ENCODE measurements at places on chromosomes 13 and 19.

- no peak for DNase-seq
Observed at GRCh38 chr13:39870197-39870747, 214.8 kb downstream of the COG6 start.

DNA sequence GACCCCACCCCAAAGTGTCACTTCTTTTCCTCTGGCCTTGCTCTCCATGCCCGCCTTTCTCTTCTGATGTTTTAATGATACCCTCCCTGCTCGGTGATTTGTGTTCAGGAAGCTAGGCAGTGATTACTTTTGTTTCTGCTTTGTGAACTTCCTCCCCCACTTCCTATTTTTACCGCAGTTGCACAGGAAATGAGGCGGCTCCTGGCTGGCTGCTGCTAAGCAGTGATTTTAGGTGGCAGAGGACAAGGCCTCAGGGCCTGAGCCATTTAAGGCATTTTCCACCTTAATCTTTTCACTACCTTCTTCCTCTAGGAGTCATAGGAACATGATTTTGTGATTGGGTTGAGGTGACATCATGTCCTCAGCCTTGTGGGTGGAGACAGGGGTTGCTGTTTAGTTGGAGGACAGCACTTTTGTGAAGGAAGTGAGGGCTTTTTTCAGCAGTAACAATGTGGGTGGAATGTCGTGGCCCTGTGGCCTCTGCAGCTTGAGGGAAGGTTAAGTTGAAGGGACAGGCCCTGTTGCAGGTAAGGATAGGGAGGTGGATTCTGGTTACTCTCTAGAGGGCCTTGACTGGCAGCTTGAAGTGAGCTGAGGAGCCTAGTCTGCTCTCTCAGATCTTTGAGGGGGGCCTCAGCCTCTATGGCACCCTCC lies 15.7 kb downstream of the GARRE1 start:
- peak; percentile 88 for DNase-seq

GRCh38 chr19:40549007-40549708 lies 27.5 kb upstream of the SHKBP1 start:
- peak; percentile 75 for DNase-seq

DNA sequence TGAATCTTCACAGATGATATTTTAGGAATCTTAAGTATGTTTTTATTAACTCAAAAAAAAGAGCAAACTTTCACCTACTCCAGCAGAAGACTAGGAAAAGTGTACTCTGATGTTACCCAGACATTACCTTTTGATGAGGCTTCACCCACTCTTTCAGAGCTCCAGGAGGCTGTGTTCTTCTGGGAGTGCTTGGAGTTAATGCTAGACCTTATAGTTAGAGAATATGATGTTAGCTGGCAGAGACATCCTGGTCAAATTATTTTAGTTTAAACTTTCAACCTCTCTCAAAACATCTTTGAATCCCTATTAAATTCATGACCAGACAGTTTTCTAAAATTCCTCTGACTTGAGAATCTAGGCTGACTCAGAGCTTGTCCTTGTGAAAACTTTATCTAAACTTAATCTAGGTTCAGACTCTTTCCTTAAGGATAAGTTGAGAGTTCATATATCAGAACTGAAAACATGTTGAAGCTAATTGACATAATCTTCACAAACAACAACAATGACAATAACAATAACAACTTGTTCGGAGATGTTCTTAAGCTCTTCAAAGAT lies 82.8 kb downstream of the ITGBL1 start:
- no peak for DNase-seq

- DNase-seq = no peak
Observed at GRCh38 chr19:29478578-29479565, 46.9 kb upstream of the VSTM2B start.

DNA sequence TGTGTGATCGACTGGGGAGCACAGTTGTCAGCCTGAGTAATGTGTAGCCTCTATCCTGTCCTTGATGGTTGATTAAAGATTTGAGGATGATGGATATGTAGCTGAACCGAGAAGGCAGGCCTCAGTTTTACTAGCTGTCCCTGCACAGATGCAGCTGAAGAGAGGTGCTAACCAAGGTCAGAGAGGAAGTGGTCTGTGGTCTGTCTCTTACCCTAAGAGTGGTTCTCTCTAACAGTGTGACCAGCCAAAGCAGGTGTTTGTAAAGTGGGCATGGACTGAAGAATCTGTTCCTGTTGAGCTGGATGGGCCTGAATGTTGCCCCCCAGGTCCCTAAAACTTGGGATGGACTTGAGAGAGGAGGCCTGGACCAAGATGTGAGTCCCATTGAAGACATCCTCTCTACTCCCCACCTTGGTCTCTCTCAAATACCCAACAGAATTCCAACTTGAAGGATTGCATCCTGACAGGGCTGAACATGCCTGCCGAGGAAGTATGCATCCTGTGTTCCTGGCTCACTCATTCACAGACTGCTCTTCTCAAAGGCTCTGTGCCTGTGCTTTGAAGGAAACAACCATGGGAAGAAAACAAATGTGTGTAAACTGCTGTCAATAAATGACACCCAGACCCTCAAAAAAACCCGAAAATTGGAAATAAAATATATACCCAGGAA lies 223.8 kb downstream of the MAB21L1 start:
- no peak for DNase-seq

- DNase-seq = no peak
Observed at GRCh38 chr19:42099336-42099925, 23.5 kb downstream of the ZNF574 start.

DNA sequence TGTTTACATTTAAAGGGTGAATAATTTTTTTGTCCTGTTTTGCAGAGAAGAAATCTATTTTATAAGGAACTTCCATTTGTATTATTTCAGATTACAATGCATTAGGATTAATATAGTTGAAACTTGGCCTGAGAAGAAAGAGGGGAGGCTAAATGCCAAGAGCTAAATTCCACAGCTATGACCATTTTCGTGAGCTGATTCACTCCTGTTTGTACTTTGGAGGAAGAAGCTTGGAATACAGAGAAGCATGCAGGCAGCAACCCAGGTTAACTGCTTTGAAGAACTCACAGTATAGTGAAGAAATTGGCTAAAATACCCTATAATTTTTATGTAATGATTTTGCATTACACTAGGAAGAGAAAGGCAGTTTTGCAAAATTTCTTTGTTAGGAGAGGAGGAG lies 309.4 kb upstream of the KLF12 start:
- DNase-seq = no peak

DNA sequence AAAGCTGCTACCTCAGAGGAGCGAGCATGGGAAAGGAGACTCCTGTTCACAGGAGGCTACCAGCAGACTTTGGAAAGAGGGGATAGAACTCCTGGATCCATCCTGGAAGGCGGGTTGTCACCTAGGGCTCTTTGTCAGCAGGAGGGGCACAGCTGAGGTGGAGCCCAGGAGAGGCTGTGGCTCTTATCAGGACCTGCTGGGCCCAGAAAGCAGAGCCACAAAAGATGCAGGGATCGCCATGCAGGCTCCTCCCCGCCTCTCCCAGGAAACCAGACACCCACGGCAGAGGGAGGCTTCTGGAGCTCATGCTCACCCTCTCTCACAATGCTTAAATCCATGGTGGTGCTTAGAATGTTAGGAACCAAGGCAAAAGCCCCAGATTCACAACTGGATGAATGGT lies 994.2 kb downstream of the UQCRFS1 start:
- no peak for DNase-seq

- DNase-seq = no peak
Observed at GRCh38 chr13:74927823-74928222, 554.1 kb downstream of the TBC1D4 start.

- DNase-seq = no peak
Observed at GRCh38 chr19:4064149-4064495, 2.6 kb downstream of the ZBTB7A start.

- no peak for DNase-seq
Observed at GRCh38 chr19:311813-312261, 20.6 kb upstream of the PLPP2 start.

DNA sequence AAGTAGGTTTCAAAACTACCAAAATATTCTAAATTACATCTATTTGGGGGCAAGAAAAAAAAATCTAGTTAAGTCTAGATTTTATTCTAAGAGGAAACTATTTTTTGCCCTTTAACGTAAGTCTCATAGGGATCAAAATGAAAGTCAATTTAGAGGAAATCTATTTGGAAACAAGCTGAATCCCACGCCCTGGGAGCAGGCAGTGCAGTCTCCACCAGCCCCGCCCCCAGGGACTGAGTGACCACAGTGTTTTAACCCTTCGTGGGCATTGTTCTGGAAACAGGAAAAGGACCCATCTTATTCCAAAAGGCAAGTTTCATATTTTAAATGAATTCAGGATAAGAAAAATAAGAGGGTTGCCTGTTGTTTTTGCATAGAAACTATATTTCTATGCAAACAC lies 209.7 kb downstream of the SPRY2 start:
- no peak for DNase-seq

- peak; percentile 78 for DNase-seq
Observed at GRCh38 chr19:40610396-40611064, 9.4 kb downstream of the LTBP4 start.

DNA sequence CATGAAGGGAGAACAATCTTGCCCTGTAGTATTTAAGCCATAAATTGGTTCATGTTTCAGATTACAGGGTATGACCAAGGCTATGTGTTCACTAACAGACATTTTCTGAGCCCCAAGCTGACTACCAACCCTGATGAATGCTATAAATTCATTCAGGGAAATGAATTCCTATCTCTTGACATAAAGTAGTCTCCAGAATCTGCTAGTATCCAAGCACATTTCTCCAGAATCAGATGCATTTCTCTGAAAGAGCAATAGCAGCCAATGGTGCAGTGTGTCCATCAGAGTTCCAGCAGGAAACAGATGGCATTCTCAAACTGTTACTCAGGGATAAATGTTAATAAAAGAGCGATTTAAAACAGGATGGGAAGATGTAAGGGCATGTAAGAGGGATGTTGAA lies 226.4 kb downstream of the COG6 start:
- DNase-seq = no peak

DNA sequence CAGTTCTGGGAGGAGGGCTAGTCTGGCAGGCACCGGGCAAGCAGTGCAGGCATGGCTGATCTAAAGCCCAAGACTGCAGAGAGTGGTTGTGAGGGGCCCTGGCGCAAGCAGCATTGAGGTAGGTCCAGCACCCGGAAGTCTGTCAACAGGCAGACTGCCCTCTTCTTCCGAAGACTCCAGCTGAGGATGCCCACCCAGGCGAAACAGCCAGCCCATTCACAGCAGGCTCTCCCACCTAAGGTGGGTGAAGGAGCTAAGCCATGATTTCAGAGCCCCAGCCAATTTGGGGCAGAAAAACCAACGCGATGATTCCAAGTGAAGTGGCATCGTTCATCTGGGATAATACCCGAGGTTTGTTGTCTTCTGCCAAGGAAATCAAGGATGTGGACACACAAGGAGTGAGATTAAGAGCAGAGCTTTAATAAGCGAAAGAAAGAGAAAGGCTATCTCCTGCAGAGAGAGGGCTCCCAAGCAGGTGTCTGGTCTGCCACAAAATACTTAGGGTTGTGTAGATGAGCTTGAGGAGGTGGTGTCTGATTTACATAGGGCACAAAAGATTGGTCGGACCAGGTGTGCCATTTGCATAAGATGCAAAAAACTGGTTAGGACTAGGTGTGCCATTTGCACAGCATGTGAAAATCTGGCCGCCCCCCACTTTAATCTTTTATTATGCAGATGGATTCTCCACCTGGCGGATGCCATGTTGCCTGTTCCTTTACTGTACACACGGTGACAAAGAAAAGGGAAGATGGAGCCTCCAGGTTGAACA lies 22.6 kb downstream of the FAM124A start:
- DNase-seq = no peak

GRCh38 chr13:106232681-106233080 lies 302.8 kb downstream of the EFNB2 start:
- DNase-seq = no peak

GRCh38 chr19:45769821-45770191 lies 754 bp upstream of the SIX5 start:
- DNase-seq = no peak

- DNase-seq = no peak
Observed at GRCh38 chr19:18593367-18594095, 4.9 kb downstream of the REX1BD start.

GRCh38 chr13:28497143-28497876 lies 2.4 kb upstream of the FLT1 start:
- DNase-seq = no peak

DNA sequence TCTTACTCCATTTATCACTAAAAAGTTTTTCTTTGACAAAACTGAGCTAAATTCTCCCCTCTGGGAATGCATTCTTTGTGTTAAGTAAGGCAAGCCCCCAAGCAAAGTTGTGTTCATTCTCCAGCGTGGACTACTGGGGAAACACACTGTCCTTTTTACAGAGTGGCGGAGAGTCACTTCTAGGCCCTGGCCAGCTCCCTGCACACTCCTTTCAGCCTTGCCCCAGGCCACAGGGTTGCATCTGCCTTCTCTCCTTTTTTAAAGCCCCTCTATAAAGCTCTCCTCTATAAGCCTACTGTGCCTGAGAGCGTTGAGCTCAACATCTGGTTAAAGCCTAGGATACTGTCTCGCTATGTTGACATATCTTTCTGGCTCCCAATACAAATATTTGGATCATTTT lies 803.4 kb downstream of the PCDH17 start:
- DNase-seq = no peak

DNA sequence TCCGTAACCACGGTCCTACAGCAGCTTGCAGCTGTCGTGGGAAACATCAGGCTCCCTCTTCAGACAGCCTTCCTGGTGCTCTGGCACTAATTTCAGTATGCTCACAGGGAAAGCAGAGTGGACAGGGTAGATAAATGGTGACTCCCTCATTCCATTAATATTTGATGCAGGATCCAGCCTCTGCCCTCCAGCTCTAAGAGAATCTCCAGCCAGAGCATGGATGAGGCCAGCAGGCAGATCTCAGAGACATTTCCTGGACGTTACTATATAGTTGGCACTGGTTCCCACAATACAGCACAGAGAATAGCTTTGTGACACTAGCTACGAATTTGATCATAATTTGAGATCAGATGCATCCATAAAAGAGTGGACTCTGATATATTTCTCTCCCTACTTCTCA lies 341.4 kb downstream of the LIG4 start:
- DNase-seq = no peak

DNA sequence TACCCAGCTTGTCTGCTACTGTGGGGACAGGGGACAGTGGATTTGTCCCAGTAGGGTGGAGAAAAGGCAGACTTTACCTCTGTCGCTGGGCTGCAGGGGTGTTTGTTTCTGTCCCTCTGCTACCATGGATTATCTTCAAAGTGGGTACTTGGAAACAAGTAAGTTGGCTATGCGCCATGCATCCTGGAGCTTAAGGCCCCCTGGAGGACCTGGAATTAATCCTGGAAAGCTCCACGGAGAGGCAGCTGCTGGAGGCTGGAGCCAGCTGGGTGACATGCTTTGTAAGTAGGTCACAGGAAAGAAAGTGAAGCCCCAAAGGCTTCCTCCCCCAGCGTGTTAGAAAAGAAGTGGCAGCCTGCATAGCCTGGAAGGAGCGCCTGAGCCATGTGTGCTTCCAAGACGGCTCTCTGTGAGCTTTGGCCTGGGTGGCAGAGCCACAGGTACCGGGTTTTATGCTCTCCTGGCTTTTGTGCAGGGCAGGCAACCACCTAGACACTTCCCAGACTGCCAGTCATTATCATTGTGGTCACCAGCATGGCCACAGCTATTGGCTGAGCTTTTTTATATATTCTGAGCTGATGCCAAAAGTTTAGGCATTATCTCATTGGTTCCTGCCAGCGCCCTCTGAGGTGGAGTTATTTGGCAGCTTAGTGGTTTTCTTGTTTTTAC lies 9.5 kb downstream of the B3GLCT start:
- DNase-seq = peak; percentile 14

Measured in CD4-positive, alpha-beta T cell treated with Interleukin-21 for 1 hour (primary cell).